Mucosa of gallbladder (tissue), 1 donor: ENCODE measurements at places on chromosomes 7 and 10. TPM values are rescaled to one million over a fixed set of nuclear protein-coding genes. Genes with fewer than 3 reads are reported as not detected.

GRCh38 chr7:7446616-7447015 is 89.1 kb downstream of the COL28A1 start:
- DNase-seq: no peak

Gene SHTN1
- total RNA-seq: 36.7 TPM

Gene CDK5
- 15.9 TPM for total RNA-seq

Gene STK32C
- total RNA-seq: 23.8 TPM

Gene DOCK1
- 44.9 TPM for total RNA-seq

- no peak for DNase-seq
These were observed 13.1 kb downstream of the PLAU start for GRCh38 chr10:73923935-73924598.
